ENCODE measurements at places on chromosomes 11 and 22. TPM values are rescaled to one million over a fixed set of nuclear protein-coding genes. Genes with fewer than 3 reads are reported as not detected.
A peak's percentile ranks its signal among the peaks of the same experiment; 100 is the strongest.

GRCh38 chr11:84430661-84431060, 1144.5 kb upstream of the CCDC90B start:
- no peak overlapping the region for H3K27ac ChIP-seq
- H3K27me3 ChIP-seq: no peaks in the 10 kb centered on the region
- DNase-seq: peak; percentile 33
- H3K4me3 ChIP-seq: no peak overlapping the region

Gene TMPRSS4
- 0.04 TPM for total RNA-seq

Gene PGA5
- 0.12 TPM for total RNA-seq

Gene LRRC74B
- total RNA-seq: not detected

Measured in GM23338 (cell line).